Occipital lobe (tissue), 3 donors: ENCODE measurements at places on chromosomes 1 and 21. TPM values are rescaled to one million over a fixed set of nuclear protein-coding genes. Genes with fewer than 3 reads are reported as not detected.

Gene PCSK9
- 4.1 TPM for total RNA-seq

Gene F13B
- total RNA-seq = not detected

Gene SPRR4
- total RNA-seq = not detected

Gene HORMAD1
- 0.78 TPM for total RNA-seq

Gene SLAMF1
- total RNA-seq = not detected

Gene RIPK4
- 0.47 TPM for total RNA-seq

Gene KRTAP19-3
- total RNA-seq = not detected

Gene RAB25
- not detected for total RNA-seq
